ENCODE measurements at places on chromosomes 13 and 19.

GRCh38 chr19:4096049-4096892, 27.7 kb downstream of the MAP2K2 start:
- no peak for DNase-seq

DNA sequence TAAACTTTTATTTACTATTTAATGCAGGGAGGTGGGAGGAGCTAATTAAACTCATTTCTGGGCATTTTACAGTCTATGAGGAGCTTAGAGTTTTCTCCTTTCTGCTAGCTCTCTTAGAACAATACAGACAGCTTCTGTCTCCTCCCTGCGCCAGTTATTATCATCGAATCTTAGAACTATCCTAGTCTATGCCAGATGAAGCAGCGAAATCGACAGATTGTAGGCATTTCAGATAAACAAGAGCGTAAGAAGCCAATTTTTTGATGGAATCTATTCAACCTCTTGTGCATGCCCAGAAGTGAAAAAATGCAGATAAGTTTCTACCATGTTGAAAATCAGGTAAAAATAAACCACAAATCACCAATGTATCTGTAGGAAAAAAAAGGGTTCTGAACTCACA, 297.1 kb downstream of the KLF12 start:
- no peak for DNase-seq

DNA sequence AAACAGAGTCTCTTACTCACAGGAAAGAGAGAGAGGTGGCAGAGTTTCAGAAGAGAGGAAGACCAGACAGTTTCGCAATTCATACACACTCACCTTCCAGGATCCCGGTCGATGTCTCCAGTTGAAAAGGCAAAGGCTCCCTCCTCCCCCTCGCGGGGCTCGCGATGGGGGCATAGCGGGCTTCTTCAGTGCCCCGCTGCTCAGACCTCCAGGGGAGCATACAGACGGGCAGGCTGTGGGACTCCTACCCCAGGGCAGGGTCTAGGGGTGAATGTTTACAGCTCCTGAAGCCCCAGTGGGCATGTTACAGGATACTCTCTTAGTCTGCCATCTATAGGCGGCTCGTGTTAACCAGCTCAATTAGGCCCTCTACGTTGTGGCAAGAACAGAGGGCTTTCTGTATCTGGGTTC, 139.2 kb downstream of the SLITRK5 start:
- no peak for DNase-seq

DNA sequence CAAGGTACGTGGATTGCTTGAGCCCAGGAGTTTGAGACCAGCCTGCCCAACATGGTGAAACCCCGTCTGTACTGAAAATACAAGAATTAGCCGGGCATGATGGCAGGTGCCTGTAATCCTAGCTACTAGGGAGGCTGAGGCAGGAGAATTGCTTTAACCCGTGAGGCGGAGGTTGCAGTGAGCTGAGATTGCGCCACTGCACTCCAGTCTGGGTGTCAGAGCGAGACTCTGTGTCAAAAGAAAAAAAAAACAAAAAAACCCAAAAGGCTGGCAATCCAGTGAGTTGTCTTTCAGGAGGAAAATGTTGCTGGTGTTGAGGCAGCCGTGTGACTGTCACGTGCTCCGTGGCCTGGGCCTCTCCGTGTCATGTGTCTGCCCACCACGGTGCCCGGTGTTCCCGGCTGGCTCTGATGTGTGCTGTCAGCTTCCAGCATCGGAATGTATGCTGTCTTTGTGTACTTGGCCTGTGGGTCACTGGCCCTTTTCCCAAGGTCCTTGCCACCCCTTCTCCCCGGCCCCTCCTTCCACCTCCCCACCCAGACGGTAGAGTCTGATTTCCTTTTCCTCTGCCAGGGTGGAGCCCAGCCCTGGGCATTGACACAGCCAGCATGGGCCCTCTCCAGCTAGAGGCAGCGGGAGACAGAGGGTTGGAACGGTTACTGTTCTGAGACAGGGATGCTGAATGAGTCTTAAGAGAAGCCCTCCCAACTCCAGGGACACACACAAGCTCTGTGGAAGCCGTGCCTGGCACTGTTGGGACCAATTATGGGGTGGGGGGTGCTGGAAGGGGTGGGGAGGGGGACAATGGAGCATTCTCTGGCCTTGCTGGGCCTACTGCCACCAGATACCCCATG, 7.2 kb upstream of the TUBB4A start:
- DNase-seq = no peak

- no peak for DNase-seq
These were observed 664 bp downstream of the ICAM5 start for GRCh38 chr19:10290357-10290875.

- no peak for DNase-seq
These were observed 494.6 kb downstream of the DCT start for GRCh38 chr13:93984876-93985275.

GRCh38 chr19:50147462-50148423, 15.3 kb downstream of the IZUMO2 start:
- DNase-seq = peak; percentile 72

- DNase-seq = no peak
These were observed 29.2 kb downstream of the CLEC4M start for GRCh38 chr19:7792281-7792680.

DNA sequence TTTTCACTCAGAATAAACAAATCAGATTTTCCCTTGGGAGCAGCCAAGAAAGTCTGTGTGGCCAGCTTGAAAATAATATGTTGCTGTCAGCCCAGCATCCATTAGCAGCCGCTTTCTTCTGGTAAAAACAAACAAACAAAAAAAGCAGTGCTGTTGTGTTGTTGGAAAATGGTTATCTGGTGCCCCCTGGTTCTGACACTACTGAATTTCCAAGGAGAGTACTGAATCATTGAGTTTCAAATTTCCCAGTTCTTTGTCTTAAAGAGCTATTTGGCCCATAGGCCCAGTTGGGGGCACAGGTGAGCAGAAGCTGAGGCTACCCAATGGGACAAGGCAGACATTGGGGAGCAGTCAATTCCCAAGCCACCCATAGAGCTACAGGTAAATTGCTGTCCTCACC, 995.9 kb downstream of the UQCRFS1 start:
- no peak for DNase-seq

DNA sequence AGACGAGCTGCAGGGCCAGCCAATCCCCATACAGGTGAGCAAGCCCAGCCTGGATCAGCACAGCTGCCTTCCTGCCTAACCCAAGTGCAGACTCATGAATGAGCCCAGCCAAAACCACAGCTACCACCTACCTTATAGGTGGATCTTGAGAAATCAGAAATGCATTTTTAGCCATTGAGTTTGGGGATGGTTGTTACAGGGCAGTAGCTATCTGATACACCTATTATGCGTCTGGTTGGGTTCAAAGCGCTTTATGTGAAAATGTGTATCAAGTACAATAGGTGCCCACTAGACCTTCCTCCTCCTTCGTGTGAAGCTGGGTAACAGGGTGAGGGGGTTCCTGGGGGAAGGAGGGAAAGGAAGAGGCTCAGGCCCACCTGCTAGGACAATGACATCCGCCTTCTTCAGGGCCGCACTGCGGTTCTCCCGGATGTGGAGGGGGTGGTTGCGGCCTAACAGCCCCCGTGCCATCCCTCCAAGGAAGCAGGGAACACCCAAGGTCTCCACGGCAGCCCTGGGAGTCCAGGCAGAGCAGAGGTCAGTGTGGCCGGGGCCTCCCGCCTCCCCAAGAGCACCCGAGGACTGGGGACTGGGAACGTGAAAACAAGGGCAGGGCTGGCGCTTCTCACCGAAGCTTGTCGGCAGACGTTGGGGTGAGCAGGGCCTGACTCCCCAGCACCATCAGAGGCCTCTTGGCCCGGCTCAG, 11.7 kb downstream of the SYDE1 start:
- DNase-seq = no peak

DNA sequence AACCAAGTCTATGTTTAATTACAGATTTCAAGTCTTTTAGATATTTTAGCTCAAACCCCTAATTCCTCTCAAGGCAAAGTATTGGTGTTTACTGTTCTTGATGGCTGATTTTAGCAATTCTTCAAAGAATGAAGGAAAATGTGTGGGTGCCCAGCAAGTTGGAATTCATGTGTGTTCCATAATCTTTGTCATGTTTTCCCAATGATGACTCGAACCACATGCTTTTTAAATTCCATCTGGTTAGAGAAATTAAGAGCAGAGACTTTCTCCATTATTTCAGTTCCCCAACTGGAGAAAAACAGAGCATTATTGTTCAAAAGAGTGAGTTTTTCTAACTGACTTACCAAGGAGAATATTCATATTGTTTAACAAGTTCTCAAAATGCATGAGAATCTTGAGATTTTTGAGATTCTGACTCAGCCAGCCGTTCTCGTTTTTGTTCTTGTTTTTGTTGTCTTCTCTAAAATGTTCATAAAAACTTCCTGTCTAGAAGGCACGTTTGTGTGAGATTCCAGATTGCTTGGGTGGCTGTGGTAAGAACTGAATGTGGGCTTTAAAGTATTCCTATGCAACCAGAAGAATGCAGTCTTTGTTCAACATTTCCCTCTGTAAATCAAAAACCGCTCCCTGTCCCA, 404.7 kb downstream of the IRS2 start:
- DNase-seq = no peak

GRCh38 chr13:34570698-34571353, 371.2 kb upstream of the NBEA start:
- DNase-seq = no peak

Measured in activated naive CD4-positive, alpha-beta T cell (primary cell).